ENCODE measurements at places on chromosomes 12 and 14. TPM values are rescaled to one million over a fixed set of nuclear protein-coding genes. Genes with fewer than 3 reads are reported as not detected.

- DNase-seq, result no peak
These were observed 399 bp upstream of the WASHC4 start for GRCh38 chr12:105107171-105107493.

- DNase-seq, result no peak
These were observed 80.4 kb upstream of the DNM1L start for GRCh38 chr12:32598688-32599087.

DNA sequence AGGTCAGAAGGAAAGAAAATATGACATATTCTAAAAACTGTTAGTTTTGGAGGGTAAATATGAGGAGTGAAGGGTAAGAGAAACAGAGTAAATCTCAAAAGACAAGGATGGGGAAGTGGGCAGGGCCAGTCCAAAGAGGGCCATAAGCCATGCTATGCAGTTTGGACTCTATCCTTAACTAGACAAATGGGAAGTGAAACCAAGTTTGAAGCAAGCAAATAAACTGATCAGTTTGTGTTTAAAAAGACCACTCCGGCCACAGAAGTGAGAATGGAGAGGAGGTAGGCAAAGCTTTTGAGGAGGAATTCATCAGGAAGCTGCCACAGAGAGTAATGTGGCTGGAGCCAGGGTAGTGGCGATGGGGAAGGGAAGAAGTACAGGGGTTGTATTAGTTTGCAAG, 37.5 kb upstream of the DAAM1 start:
- no peak for DNase-seq

GRCh38 chr14:92726135-92726932, 22.1 kb downstream of the LGMN start:
- DNase-seq, result no peak

DNA sequence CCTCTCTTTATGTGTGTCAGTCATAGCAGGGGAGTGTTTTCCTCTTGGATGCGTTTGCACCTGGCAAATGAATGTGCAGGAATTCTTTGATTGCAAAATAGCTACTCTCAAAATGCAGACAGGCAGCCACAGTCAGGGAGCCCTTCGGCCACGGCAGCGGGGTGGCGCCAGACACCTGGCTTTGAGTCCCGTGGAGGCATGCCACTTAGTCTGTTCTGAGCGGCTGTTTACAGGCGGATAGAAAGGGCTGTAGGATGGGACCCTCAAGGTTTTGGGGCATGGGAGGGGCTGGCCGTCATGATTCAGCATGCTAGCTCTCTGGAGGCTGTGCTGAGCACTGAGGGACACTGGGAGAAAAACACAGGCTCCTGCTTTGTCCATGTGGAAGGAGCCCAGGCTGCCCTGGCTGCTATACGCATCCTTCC, 117.1 kb downstream of the SLC25A47 start:
- peak; percentile 73 for DNase-seq

DNA sequence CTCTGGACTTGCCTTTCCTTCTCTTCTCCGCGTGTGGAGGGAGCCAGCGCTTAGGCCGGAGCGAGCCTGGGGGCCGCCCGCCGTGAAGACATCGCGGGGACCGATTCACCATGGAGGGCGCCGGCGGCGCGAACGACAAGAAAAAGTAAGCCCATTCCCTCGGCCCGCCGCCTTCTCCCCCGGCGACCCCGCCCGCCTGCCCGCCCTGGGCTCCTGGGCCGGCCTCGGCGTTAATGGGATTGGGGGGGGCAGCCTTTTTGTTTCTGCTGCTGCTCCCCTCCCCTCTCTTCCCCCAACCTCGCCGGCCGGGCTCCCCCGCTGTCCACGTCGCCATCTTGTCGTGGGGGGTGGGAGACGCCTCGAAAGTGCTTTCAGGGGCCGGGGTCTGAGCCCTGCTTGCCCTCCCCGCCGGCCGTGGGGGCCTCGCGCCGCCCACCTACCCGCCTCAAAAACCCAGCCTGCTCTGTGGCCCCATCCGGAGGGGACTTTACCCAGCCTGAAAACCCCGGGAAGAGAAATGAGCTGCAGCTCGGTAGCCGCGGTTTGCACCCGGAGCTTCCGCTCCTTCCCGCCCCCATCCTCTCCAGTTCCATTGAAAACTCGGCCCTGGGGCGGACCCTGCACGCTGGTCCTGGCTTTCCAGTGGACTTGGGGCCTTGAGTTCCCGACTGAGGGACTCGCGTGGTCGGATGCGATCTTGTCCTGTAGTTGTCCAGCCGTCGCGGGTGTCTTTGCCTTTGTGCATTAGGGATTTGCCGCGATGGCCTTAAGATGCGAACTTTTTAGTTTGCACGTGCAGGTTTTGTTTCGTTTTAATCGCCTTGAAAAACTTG, 598 bp downstream of the HIF1A start:
- peak; percentile 71 for DNase-seq

GRCh38 chr14:53365486-53366130, 212.5 kb upstream of the DDHD1 start:
- no peak for DNase-seq

DNA sequence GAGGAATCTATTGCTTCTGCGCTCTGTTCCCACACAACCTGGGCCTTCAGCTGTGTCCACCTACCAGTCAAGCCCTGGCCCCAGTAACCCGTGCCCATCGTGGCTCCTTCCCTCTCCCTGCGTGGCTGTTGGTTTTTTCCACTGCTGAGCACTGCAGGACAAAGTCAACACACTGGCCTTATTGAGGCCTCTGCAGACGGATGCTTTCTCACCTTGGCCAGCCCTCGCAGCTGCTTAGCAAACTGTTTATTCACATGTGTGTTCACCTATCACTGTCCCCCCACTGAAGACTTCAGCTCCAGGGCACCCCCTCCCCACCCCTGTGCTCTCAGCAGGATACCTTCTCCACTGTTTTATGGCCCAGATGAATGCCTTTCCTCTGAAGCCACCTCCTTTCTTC, 12.8 kb upstream of the GPX2 start:
- DNase-seq, result no peak

DNA sequence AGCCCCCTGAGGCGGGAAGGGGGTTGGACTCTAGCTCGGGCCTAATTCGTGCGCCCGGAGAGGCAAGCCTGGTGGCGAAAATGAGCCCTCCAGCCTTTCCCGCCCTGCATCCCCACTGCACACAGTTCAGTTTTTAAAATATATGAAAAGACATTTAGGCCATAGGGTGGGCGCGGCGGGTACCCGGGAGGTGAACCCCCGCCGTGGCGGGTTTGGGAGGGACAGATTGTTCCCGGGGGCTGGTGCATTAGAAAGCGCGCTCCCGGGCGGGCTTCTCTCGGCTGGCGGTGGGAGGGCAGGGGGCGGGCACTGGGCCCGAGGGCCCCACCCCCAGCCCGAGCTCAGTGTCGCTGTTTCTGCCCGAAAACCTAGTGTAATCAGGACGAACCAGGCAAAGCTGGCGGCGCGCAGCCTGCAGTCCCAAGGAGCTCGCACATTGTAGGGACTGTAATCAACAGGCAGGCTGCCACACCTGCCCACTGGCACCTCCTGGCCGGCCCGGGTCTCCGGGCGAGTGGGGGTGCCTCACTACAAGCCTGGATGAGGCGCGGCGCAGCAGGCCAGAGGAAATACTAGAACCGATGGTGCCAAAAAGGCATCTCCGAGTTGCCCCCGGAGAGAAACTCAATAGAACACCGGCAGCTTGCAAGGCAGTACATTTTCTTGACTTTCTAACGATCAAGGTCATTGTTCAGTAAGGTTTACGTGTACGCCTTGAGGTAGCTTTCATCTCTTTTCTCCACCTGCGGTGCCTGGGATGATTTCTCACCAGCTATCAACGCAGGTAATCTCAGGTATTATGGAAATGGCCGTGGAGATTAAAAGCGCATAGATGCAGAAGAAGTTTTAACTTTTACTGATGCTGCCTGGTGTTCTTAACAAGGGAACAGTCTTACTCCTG, 764 bp upstream of the SPTB start:
- peak; percentile 43 for DNase-seq

DNA sequence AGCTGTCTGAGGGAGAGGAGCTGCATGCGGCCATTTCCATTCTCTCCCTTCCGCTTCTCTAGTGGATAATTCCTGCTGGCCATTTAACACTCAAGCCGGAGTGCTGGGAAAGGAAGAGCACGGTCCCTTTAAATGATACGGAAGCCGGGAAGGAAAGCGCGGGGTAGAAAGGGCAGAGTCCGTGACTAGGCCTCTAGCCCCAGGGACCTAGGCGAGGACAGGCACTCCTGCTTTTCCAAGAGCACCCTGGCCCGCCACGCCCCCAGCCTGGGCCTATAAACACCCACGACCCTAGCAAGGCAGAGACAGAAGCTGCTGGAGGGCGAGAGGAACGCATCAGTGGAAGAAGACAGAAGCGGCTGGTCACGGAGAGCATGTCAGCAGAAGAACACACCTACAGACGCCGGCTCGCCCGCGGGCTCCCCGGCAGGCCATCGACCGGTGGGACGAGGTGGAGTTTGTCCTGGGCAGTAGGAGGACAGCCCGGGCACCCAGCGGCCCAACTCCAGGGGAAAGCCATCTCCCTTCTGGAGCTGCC, 1206.6 kb upstream of the TMEM132C start:
- DNase-seq, result no peak

- no peak for DNase-seq
These were observed 12.6 kb upstream of the OR8S1 start for GRCh38 chr12:48512855-48513254.

- DNase-seq, result no peak
These were observed 20.6 kb downstream of the GNG2 start for GRCh38 chr14:51880835-51881580.

DNA sequence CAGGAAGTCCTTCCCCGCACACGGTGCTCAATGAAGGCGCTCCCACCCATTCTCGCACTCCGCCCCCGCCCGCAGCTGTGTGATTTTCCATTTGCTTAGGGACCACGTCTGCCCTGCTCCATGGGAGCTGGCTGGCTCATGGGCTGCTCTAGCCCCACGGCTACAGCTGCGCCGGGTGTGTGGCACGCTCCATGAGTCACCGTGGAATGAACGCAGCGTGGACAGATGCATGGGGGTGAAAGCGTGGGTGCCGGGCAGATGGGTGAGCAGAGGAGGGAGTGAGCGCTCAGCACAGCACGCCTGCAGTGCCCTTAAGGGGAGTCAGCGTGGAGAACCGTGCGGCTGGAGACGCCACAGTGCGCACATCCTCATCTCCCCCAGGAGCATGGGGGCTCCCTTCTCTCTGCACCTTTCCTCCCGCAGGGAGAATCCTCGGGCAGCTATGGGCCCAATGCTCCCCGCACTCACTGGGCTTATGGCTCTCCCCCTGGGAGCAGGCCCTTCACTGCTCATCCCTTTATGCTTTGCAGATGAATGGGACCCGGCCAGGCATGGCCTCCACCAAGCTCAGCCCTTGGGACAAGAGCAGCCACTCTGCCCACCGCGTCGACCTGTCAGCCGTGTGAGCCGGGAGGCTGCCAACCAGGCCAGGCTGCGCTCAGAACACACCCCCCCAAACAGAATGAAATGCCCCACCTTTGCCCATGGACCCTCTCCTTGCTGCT, 185.1 kb downstream of the ADGRD1 start:
- DNase-seq, result no peak

Gene MIP
- not detected for total RNA-seq

Gene HSPB8
- 12.8 TPM for total RNA-seq

Gene CARMIL3
- 0.95 TPM for total RNA-seq

Gene ESRRB
- total RNA-seq, result 0.07 TPM

Gene REC8
- 25.4 TPM for total RNA-seq

Gene KRT85
- not detected for total RNA-seq

Gene SERPINA1
- 1.2 TPM for total RNA-seq

Gene RFX4
- not detected for total RNA-seq

Gene GALC
- total RNA-seq, result 17.4 TPM

Gene RDH5
- 7.9 TPM for total RNA-seq

Gene ADAM21
- not detected for total RNA-seq

Gene PLD4
- 0.32 TPM for total RNA-seq
